AG09319 (cell line): ENCODE measurements at places on chromosomes 1 and 21.

GRCh38 chr1:67552336-67552759, 122.1 kb upstream of the SERBP1 start:
- no peak for DNase-seq

- DNase-seq: no peak
These were observed 53.5 kb upstream of the PDE9A start for GRCh38 chr21:42599962-42600361.

DNA sequence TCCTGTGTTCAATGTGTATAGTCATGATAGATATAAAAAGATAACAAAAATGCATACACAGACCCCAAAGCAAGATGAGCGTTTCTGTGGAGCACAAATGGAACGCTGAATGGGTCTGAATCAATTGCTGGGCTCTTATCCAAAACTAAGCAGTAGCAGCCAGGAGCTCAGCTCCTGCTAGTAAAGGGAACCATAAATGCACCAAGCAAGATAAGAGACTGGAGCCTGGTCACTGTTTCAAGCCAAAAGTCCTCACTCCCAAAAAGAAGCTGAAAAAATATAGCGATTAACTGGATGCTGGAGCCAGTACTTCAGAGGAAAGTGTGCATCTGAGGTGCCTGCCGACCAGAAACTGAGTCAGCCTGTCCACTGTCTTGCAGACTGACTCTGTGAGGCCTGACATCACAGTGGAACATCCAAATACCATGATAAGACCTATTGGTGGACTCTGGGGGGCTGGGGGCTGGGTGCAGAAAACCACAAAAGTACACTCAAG, 68.9 kb downstream of the LRRC8C start:
- DNase-seq: no peak

DNA sequence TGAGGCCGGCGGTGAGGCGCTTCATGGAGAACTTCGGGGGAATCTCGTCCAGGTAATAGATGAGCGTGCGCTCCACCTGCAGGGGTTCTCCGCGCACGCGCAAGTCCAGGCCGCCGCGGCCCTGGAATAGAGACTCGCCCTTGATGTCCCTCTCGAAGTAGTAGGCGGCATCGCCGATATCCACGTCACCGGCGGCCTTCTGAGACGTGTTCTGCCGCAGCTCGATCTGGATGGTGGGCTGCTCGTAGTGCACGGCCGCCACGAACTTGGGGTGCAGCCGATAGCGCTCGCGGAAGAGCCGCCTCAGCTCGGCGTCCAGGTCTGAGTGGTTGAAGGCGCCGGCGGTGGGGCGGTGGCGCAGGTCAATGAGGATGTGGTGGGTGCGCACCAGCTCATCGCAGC, 726 bp downstream of the TACSTD2 start:
- no peak for DNase-seq

DNA sequence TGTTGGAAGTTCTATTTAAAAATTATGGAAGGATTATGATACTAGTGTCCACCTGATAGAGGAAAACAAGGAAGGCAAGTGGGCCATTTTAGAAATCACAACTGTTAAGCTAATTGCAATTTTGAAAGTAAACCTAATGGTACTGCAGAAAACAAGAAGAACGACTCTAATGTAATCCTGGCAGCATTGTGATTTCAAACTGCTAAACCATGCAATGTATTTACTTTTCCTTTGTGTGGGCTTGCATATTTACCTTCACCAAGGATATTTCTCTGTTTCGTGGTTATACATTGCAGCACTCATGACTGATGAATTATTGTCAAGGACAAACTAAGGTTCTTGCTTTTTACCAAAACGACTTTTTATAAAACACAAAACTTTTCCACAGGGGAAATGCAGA, 88.1 kb downstream of the TM2D1 start:
- no peak for DNase-seq

- DNase-seq: no peak
These were observed 142.9 kb downstream of the FASLG start for GRCh38 chr1:172801771-172802322.

GRCh38 chr21:37257511-37257966, 9.6 kb downstream of the VPS26C start:
- DNase-seq: no peak

DNA sequence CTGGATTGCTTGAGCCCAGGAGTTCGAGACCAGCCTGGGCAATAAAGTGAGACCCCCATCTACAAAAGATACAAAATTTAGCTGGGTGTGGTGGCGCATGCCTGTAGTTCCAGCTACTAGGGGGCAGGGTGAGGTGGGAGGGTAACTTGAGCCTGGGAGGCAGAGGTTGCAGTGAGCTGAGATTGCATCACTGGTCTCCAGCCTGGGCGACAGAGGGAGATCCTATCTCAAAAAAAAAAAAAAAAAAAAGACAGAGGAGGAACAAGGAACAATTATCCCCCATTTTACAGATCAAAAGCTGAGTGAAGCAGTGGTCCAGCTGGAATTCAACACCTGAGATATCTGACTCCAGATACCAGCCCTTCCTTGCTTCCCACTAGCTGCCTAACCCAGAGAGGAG, 34.8 kb downstream of the L1TD1 start:
- DNase-seq: no peak

DNA sequence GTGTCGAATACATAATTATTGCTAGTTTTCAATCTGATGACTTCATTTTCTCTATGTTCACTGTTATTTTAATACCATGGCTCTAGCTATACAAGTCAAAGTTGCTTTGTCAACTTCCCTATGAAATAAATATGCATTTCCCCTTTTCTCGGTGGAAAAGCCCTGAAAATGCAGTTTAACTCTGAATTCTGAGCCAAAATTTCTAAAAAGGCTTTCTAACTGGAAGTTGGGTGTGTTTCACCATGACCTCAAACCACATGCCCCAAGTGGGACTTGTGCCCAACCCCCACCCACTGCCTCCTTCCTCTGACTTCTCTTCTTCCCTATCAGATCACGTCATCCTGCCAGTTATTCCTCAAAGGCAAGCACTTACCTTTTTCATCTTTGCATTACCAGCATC, 8.9 kb downstream of the MKNK1 start:
- DNase-seq: no peak

DNA sequence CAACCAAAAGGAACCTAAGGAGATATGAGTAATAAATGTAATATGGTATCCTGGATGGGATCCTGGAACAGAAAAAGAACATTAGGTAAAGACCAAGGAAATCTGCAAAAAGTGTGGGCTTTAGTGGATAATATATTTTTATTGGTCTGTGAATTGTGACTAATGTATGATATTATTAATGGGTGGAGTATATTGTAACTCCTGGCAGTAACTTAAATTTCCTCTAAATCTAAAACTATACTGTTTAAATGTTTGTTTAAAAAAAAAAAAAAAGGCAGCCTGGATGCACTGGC, 68.4 kb downstream of the LRRC8D start:
- no peak for DNase-seq

- DNase-seq: no peak
These were observed 23.3 kb downstream of the PARK7 start for GRCh38 chr1:7984811-7985210.

DNA sequence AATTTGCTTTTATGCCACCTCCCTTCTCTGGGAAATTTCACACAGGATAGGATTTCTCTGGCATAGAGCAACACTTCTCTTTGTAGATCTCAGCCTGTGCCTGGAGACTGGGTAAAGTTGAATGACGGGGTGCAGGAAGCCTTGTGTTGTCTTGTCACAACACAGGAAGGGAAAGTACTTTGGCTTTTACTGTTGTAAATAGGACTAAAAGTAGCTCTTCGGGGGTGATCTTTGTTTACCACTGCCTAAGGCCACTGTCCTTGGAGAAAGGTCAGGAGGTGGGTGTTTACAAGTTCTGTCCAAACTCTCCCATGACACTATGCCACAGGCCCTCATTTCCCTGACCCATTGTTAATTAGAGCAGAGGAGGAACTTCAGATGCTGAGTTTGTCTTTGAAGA, 139.7 kb downstream of the FGGY start:
- DNase-seq: no peak

- no peak for DNase-seq
These were observed 17.2 kb upstream of the IKBKE start for GRCh38 chr1:206453111-206453510.

GRCh38 chr1:19462781-19463503, 22.4 kb downstream of the CAPZB start:
- no peak for DNase-seq

GRCh38 chr1:244386595-244386994, 65.1 kb downstream of the ADSS2 start:
- no peak for DNase-seq

GRCh38 chr1:223202376-223203033, 59.5 kb upstream of the TLR5 start:
- DNase-seq: no peak

DNA sequence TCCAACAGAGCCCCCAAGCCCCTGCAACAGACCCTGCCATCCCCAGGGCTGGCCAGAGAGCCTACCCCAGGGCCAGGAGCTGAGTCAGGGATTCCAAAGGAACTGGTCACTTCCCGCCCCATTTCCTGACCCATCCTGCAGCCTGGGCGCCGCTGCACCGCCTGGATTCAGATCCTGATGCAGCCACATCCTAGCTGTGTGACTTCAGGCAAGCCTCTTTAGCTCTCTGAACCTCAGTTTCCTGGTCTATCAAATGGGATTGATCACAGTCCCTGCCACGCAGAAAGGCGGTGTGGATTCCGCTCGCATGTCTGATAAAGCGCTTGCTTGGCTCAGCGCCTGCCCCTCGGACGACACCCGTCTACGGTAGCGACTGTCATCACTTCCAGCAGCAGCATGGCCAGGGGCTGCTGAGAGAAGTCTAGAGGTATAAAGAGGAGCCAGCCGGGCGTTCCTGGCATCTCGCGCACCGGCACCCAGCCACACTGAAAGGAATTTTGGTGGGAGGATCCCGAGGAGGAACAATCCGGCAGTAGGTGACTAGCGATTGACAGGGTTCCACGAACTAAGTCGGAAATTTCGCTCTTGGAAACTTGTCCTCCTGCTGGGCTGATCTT, 10.1 kb downstream of the EPHA2 start:
- no peak for DNase-seq

DNA sequence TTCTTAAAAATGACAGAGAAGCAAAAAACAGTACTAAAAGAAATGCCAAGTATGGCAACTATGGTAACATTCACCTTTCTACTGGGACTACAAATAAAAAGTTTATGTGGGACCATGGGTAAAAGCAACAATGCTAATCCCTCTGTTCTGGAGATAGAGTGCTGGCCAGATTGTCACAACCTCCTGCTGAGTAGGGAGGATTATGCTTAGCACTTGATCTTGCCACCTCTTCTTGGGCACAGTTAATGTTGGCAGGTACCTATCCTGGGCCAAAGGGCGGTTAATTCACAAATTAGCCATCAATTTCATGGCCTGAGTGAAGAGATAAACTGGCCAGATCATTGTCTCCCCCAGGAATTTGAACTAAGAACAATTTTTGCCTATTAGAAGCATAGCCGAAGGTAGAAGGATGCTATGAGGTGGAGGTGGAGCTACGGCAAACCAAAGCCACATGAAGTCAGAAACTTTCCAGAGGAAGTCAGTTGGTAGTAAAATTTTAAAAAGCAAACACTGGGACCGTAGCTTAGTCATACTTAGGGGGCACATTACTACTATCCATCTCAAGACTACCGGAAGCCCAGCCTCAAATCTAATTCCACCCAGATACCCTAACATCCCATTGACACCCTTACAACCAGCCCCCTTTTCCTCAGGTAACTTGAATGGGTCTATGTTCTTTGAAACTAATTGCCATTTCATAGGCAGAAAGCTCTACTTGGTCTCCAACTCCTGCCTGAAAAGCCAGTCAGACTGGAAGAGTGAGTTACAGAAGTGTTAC, 2.7 kb downstream of the SCYL3 start:
- DNase-seq: no peak

- no peak for DNase-seq
These were observed 18.8 kb downstream of the IFI44 start for GRCh38 chr1:78668427-78668826.

DNA sequence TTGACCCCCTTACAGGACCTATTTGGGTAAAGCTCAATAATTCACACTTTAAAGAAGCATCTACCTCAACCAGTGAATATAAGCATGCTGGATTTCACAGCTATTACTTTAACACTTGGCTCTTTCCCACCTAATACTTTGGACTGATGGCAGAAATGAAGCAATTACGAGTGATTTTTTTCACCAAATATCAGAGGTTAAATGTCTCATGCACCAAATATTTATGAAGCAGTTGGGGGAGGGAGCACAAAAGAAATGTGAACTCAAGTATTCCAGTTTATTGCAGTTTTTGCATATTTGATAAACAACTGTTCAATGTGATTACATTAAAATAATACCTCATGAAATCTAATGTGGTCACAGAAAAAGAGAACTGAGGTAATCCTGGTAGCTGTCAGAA, 223.6 kb downstream of the LRRC7 start:
- no peak for DNase-seq

DNA sequence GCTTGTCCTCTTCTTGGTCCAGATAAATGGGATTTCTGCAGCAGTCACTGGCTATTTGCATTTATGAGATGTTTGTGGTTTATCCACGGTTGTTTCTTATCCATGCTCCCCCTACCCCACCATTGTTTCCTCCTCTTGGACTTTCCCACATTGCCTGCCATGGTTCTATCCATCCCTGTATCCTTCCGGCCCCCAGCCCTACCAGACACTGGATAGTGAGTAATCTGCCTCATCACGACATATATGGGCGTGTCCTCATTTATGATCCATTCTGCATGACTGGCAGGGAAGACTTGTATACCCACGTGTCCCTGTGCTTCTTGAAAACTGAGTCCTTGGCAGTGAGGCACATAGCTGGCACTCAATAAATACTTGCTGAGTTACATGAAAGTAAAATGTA, 40.1 kb downstream of the CACNA1S start:
- DNase-seq: no peak

- DNase-seq: no peak
These were observed 200.7 kb downstream of the LHX8 start for GRCh38 chr1:75334876-75335389.

DNA sequence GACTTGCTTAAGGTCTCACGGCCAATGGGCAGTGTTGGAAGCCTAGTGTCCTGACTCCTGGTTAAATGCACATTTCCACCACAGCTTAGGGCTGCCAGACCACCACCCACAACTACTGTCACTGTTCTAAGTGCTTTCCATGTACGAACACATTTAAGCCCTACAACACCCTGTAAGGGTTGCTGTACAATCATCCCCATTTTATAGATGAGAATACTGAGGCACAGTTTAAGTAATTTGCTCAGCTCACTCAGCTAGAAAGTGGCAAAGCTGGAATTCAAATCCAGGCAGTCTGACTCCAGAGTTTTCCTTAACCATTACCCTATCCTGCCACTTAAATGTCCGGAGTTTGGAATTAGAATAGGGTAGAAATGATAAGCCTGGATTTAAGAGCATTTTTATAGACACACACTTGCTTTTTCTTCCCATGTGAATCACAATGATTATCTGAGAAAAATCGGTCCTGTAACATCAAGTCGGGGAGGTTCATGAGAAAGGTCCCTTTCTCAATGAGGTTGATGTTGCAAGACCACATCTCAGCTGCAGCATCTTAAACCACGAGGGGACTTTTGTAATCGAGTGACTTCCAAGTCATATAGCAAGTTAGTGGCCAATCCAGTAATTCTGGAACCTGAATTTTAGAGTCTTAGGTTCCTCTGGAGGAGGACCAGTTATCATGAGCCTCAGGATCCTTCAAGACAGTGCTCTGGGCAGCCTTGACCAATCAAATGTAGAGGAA, 8.6 kb downstream of the E2F2 start:
- DNase-seq: no peak

- DNase-seq: no peak
These were observed 15.9 kb upstream of the CD58 start for GRCh38 chr1:116586741-116587143.

- DNase-seq: no peak
These were observed 17.7 kb downstream of the TCP10L start for GRCh38 chr21:32567626-32568025.
